ENCODE measurements at places on chromosomes 6 and 20.

- no peak for DNase-seq
These were observed 7.8 kb upstream of the NR2E1 start for GRCh38 chr6:108157981-108158525.

GRCh38 chr6:44356487-44356886, 14.0 kb downstream of the SPATS1 start:
- no peak for DNase-seq

GRCh38 chr6:39199231-39199940, 29.9 kb downstream of the KCNK5 start:
- DNase-seq, result no peak

DNA sequence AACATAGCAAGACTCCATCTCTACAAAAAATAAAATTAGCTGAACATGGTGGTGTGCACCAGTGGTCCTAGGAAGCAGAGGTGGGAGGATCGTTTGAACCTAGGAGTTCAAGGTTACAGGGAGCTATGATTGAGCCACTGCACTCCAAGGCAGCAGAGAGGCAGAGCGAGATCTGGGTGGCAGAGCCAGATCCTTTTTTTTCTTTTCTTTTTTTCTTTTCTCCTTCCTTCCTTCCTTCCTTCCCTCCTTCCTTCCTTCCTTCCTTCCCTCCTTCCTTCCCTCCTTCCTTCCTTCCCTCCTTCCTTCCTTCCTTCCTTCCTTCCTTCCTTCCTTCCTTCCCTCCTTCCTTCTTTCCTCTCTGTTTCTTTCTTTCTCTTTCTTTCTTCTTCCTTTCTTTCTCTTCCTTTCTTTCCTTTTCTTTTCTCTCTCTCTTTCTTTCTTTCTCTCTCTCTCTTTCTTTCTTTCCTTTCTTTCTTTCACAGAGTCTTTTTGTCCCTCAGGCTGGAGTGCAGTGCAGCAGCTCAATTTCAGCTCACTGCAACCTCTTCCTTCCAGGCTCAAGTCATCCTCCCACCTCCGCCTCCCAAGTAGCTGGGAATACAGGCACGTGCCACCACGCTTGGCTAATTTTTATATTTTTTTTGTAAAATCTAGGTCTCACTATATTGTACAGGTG, 9.2 kb upstream of the VSTM2L start:
- no peak for DNase-seq

- DNase-seq, result peak; percentile 39
These were observed 20.9 kb downstream of the DLL1 start for GRCh38 chr6:170269846-170270541.

GRCh38 chr20:44496976-44497375, 21.3 kb downstream of the TTPAL start:
- DNase-seq, result peak; percentile 93

DNA sequence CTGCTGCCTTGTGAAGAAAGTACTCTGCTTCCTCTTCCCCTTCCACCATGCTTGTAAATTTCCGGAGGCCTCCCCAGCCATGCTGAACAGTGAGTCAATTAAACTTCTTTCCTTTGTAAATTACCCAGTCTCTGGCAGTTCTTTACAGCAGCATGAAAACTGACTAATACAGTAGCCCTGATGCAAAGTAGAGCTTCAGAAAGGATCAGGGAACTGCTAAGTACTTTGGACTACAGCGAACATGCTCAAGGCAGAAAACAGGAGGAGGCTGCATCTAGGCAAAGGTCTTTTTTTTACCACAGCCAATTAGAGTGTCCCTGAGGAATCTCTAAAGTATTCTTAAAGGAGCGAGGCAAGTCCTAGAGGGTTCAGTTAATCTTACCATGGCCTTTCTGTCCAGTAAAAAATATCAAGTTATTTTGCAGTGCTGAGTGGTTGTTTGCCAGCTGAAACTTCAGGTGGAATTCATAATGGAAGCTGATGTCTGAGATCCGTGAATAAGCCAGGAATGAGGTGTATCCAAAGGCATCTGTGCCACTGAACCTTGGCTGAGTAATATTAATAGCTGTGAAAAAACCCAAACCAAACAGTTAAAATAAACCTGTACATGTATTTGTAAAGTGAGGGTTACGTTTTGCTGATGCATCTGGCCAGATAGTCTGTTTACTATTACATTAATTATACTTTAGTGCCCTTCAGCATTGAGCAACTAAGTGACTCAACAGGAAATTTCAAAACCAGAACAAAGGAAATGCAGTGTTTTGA, 170.4 kb downstream of the PHF3 start:
- DNase-seq, result peak; percentile 91

DNA sequence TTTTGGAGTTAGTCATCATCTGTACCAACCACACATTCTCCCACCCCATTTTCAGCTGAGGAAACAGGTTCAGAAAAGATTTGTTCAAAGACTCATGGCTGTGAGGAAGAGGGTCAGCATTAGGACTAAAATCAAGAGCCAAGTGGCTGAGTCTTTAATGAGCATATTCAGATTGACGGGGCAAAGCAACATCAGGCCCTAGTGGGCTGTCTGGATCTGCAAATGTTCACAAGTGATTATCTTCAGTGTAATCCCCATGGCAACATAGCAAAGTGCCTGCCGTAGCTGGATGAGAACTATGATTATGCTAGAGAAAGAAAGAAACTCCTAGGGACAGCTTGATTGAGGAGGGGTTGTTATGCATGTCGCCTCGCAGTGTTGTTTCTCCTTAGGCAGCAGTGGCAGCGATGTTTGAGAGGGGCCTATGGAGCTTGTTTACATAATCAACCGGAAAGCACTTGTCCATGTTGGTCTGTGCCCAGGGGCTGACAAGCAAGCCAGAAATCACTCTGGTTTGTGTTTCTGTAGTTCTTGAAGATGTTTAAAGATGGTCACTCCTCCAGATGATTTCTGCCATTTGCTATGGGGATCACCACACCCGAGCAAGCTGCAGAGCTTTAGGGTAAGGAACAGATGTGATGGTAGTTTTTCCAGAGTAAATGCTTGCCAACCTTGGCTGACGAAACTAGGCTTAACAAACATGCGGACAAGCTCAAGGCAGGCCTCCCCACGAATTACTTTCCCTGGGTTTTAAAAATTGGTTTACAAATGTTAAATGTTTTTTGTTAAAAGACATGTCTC, 124.3 kb upstream of the MLIP start:
- peak; percentile 35 for DNase-seq

- DNase-seq, result no peak
These were observed 94.1 kb downstream of the MAP3K7 start for GRCh38 chr6:90492798-90493197.

DNA sequence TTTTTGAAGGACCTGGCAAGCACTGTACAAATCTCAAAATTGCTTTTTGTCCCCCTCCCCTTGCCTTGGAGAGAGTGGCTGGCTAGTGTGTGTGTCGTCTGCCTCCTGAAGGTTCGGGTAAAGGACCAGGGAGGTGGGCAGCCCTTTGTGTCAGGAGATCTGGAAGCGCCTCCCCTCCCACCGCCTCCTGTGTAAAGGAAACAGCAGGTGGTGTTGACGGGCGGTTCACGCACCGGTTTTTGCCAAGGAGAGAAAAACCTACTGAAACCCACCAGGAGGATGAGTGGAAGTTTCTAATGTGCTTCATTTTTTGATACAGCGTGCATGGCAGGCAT, 1.2 kb downstream of the ENTPD6 start:
- no peak for DNase-seq

- peak; percentile 73 for DNase-seq
These were observed 16.2 kb downstream of the ADGRB3 start for GRCh38 chr6:68651011-68651985.

DNA sequence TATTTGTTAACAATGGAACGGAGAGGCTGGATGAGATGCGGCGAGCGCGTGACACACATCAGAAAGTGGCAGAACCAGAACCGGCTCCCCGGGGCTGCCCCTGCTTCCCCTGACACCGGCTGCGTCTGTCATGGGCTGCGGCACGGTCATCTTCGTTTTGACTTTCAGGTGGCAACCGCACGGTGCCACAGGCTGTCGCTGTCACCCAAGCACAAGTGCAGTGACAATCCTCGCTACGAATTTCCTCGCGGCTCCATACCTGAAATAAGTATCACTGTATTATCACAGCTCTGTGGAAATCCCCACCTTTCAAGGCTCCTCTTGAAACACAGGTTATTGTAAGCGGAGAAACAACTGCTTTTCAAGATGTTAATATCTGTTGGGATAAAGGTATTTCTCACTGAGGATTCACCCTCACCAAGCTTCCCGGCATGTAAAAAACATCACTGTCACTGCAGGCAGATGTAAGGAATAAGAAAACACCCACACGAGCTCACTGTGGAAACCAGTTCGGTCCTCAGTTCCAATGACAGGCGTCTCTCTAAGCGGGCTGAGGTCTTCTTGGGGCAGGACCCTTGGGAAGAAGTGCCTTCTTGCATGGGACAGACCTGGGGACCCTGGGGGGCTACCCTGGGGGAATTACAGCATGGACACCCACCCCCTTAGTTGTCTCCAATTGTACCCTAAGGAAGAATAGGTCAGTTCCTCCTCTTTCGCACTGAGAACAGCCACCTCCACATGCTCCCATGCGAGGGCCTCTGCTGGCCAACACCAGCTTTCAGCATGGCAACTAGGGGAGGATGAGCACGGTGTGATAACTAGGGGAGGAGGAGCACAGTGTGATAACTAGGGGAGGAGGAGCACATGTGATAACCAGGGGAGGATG, 86.3 kb downstream of the DACT2 start:
- DNase-seq, result no peak
